ENCODE measurements at places on chromosomes 6 and 20.

GRCh38 chr6:110190726-110191125, 10.5 kb downstream of the CDC40 start:
- no peaks in the 10 kb centered on the region for H3K27me3 ChIP-seq
- no peaks in the 10 kb centered on the region for H3K4me1 ChIP-seq
- no peak overlapping the region for H3K4me3 ChIP-seq
- no peak overlapping the region for H3K27ac ChIP-seq
- no peak for DNase-seq

DNA sequence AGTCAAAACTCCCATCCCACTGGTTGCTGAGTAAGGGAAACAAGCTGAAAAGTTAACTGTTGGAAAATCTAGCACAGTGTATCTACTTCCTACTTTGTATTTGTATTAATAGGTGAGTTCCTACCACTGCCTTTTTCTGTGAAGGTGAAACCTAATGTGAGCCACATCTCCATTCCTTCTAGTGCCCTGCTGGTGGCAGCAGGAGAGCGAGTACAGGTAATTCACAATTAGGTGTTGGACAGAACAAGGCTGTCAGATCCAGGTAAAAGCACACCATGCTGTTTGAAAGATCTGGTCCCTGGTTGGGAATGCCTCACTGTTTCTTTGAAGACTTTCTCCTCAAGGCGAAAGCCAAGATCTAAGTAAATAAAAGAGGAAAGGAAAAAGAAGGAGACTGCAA, 528.4 kb downstream of the PKHD1 start:
- 0 out of 2 replicates have a peak, but pooled peaks cover under 1% of the 10 kb centered on the region for H3K4me1 ChIP-seq
- H3K4me3 ChIP-seq, result no peak overlapping the region
- H3K36me3 ChIP-seq, result no peaks in the 10 kb centered on the region

DNA sequence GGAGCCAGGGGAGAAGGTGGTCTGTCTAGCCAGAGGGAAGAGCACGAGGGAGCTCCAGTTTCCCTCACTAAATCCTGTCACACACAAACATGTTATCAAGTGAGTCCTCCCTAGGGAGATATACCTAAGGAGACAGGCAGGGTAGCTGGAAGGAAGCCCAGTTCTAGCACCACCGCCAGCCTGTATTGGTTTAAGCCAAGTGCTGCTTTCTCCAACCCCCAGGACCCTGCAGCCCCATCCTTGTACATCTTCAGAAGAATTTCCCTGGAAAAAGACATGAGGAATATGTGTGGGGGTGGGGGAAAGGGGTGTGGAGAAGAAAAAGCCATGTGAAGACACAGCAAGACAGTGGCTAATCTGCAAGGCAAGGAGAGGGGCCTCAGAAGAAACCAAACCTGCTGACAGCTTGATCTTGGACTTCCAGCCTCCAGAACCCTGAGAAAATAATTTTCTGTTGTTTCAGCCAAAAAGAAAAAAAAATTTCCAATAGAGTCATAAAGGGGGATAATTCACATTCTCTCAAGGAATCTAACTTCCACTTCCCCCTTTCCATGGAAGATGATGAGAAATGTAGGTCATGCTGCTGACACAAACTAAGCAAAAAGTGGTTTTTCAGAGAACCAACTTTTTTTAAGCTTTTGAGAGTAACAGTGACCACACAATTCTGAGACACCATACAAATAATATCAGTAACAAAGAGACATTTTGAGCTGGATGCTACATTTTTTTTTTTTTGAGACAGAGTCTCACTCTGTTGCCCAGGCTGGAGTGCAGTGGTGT, 103.2 kb upstream of the PRDM1 start:
- no peaks in the 10 kb centered on the region for H3K36me3 ChIP-seq
- no peak overlapping the region for H3K27ac ChIP-seq
- H3K4me1 ChIP-seq, result peaks cover 9% of the 10 kb centered on the region
- DNase-seq, result no peak
- peaks cover 78% of the 10 kb centered on the region for H3K27me3 ChIP-seq

GRCh38 chr20:39298571-39299506, 336.7 kb downstream of the DHX35 start:
- H3K4me3 ChIP-seq, result no peak overlapping the region
- no peaks in the 10 kb centered on the region for H3K36me3 ChIP-seq
- H3K4me1 ChIP-seq, result no peaks in the 10 kb centered on the region
- no peak overlapping the region for H3K27ac ChIP-seq
- no peak for DNase-seq
- no peaks in the 10 kb centered on the region for H3K27me3 ChIP-seq

- H3K4me3 ChIP-seq, result no peak overlapping the region
- no peak for DNase-seq
- H3K27me3 ChIP-seq, result no peaks in the 10 kb centered on the region
- H3K4me1 ChIP-seq, result peaks cover 12% of the 10 kb centered on the region
Observed at GRCh38 chr6:137002505-137002904, 42.3 kb downstream of the IL20RA start.

DNA sequence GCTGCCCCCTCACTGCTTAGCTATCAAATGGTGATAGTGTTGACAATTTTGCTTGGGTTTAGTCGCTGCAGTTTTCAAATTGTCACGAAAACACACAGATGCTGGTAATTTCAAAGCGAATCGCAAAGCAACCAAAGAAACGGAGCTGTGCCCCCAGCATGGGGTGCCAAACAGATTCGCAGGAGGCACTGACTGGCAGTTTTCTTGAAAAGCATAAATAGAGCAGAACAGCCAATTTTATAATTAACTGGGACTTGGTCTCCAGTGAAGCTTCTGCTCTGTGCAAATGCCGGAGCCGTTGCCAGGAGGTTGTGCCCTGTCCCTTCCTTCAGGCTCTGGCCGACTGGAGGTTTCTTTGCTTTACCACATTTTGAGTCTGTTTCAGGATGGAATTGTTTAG, 18.8 kb downstream of the ARHGAP40 start:
- peaks cover 11% of the 10 kb centered on the region for H3K4me1 ChIP-seq
- H3K27ac ChIP-seq, result no peak overlapping the region
- H3K27me3 ChIP-seq, result no peaks in the 10 kb centered on the region
- no peak overlapping the region for H3K4me3 ChIP-seq
- H3K36me3 ChIP-seq, result no peaks in the 10 kb centered on the region

GRCh38 chr6:39166189-39166911, 51.4 kb upstream of the SAYSD1 start:
- H3K4me1 ChIP-seq, result no peaks in the 10 kb centered on the region
- peak; percentile 79 for DNase-seq
- no peak overlapping the region for H3K27ac ChIP-seq
- no peaks in the 10 kb centered on the region for H3K27me3 ChIP-seq

- no peak overlapping the region for H3K4me3 ChIP-seq
- no peaks in the 10 kb centered on the region for H3K4me1 ChIP-seq
- DNase-seq, result no peak
- no peaks in the 10 kb centered on the region for H3K36me3 ChIP-seq
Observed at GRCh38 chr20:56439771-56440291, 27.8 kb downstream of the CASS4 start.

DNA sequence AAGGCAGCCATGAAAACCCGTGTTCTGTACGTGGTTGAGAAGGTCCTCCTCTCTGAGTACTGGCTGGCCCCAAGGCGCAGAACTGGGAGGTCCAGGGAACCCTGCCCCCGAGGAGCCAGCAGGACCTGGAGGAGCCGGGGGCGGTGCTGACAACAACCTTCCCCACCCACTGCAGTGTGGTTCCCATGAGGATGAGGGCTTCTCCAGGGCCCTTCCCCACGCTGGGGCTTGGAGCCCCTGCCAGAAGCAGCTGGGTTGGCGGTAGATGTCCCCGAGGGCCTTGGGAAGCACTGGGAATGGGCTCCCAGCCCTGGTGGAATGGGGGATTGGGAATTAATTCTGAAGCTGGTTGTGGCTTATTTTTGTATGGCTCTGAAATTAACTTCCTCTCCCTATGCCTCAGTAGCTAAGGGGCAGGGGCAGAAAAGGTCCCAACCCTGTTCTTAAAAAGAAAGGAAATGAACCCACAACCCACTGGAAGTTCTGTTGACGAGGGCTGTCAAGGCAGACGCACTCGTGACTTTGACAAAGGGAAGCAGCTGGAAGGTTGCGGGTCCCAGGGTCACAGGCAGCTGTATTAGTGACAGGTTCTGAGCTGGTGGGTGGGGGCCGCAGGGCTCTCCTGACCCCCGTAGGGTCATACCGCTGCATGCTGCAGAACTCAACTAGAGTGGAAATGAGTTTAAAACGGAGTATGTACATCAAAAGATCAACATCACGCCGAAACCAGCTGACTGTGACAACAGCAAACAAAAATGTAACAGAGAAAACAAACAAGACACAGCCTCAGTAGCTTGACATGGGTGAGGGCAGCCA, 13.9 kb upstream of the HELZ2 start:
- H3K4me3 ChIP-seq, result no peak overlapping the region
- no peak for DNase-seq
- H3K27me3 ChIP-seq, result no peaks in the 10 kb centered on the region
- H3K36me3 ChIP-seq, result peaks cover 16% of the 10 kb centered on the region
- H3K4me1 ChIP-seq, result no peaks in the 10 kb centered on the region

DNA sequence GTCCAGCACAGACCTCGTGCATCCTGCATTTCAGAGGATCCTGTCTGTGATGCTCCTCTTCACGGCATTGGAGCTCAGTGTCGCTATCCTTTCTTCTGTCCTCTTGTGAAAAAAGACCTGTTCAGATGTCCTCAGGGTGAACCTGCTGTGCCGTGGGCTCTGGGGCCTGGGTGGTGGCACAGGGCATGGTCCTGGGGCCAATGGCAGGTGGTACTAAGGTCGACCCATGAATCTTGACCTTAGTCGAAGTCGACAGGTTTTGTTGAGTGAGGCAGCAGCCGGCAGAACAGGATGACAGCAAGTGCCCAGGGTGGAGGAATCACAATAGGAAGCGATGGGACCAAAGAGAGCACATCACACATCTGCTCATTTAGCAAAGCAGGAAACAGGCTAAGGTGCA, 22.0 kb upstream of the MAS1L start:
- no peaks in the 10 kb centered on the region for H3K27me3 ChIP-seq
- no peaks in the 10 kb centered on the region for H3K4me1 ChIP-seq
- no peak overlapping the region for H3K27ac ChIP-seq
- no peak overlapping the region for H3K4me3 ChIP-seq

DNA sequence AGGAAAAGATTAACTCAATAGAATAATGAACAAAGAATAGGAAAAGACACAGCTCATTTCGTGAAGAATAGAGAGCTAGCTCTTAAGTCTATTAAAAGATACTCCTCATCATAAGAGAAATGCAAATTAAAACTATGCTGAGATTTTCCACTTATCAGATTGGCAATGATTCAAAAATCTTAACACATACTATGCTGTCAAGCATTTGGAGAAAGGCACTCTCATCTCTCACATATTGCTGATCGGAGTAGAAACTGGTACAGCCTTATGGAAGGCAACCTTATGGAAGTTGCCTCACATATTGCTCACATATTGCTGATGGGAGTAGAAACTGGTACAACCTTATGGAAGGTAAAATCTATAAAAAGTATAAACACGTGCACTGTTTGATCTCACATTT, 21.4 kb upstream of the PLAGL1 start:
- H3K36me3 ChIP-seq, result no peaks in the 10 kb centered on the region
- no peaks in the 10 kb centered on the region for H3K27me3 ChIP-seq
- no peak overlapping the region for H3K4me3 ChIP-seq
- no peak for DNase-seq
- no peak overlapping the region for H3K27ac ChIP-seq

DNA sequence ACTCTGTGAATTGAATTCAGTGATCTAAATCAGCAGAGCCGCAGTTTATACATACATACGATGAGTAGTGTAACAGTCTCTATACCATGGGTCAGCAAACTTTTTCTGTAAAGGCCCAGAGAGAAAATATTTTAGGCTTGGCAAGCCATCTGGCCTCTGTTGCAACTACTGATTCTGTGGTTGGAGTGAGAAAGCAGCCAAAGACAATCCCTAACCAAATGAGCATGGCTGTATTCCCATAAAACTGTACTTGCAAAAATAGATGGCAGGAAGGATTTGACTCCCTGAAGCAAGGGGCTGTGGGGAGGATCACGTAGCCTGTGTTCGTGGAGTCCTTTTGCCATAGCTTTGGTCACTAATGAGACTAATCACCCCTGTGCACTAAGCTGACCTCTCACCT, 17.9 kb upstream of the MOCS1 start:
- H3K27me3 ChIP-seq, result no peaks in the 10 kb centered on the region
- H3K36me3 ChIP-seq, result no peaks in the 10 kb centered on the region
- no peak overlapping the region for H3K27ac ChIP-seq
- H3K4me3 ChIP-seq, result no peak overlapping the region

DNA sequence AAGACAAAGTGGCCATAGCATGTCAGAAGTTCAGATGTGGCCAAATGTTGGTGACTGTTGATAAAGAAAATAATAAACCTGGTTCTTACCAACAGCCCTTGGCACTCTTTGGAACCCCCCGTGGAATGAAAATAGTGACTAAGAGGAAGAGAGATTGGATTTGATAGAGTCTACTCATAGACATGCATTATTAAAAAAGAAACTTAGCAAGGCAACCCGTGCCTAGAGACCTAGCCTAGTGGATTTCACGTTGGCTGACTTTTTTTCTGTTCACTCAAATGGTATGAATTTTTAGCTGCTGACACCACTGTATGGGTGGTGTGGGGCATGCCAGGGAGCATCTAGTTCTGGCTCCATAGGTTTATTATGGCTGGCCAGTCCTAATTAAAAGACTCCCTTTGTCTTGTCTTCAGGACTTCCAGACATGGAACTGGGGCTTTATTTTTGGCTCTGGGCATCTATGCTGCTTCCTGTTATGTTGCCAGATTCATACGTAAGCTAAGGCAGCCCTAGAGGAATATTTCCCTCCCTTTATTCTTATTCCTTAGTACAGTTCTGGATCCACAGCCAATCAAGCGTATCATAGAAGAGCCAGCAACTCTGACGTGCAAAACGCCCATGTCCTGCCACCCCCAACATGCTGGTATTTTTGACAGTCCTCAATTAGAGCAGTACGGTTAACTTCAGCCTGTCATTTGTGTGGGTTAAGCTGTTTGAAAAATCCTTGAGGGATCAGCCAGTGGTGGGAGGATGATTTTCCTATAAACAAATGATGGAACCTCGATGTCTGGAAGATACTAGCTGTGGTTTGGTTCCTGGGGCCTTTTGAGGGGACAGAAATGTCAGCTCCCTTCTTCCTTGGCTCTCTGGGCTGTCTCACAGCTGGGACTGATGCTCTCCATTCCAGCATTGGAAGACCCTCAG, 127.5 kb downstream of the ISM1 start:
- DNase-seq, result no peak
- no peak overlapping the region for H3K4me3 ChIP-seq
- H3K27me3 ChIP-seq, result no peaks in the 10 kb centered on the region
- no peak overlapping the region for H3K27ac ChIP-seq
- H3K4me1 ChIP-seq, result no peaks in the 10 kb centered on the region

DNA sequence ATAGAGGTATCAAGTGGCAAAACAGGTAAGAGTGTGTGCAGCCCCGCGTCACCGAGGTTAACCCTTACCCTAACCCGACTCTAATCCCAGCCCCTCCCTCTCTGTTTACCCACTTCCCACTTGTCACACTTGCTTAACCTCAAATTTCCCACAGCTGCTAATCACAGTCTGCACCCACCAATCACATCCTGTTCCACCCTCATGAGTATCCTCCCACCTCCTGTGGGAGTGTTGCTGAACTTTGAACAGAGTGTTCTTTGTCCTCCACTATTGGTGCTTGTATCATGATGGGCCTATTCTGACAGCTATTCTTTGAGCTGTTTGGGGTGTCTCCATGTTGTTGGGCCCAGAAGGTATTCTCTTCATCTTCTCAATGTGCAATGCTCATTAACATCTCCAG, 487.8 kb downstream of the PTPRT start:
- no peaks in the 10 kb centered on the region for H3K4me1 ChIP-seq
- no peak overlapping the region for H3K27ac ChIP-seq
